A549 treated with dexamethasone at 1 μM for 4 hours (cell line): ENCODE measurements at places on chromosomes 11 and 22. TPM values are rescaled to one million over a fixed set of nuclear protein-coding genes. Genes with fewer than 3 reads are reported as not detected.

P2RX6 gene
- 0.50 to 0.93 TPM (median 0.72 TPM) in 5 replicates for total RNA-seq

OR4D5 gene
- not detected in 5 replicates for total RNA-seq

KCNJ11 gene
- total RNA-seq: 6.1 to 8.7 TPM (median 8.1 TPM) in 5 replicates

MMP12 gene
- total RNA-seq: 0.04 to 0.12 TPM (median 0.08 TPM) in 4 of 5 replicates, not detected in the other

NLRP14 gene
- not detected in 5 replicates for total RNA-seq

CCDC188 gene
- total RNA-seq: not detected in 5 replicates

YIF1A gene
- 90.1 to 113 TPM (median 106 TPM) in 5 replicates for total RNA-seq

OTOG gene
- not detected in 5 replicates for total RNA-seq

GVQW3 gene
- 0.63 to 1.2 TPM (median 0.96 TPM) in 5 replicates for total RNA-seq

ENDOD1 gene
- total RNA-seq: 14.4 to 18.9 TPM (median 16.7 TPM) in 5 replicates
